ENCODE measurements at places on chromosomes 12 and 14.

GRCh38 chr12:89504560-89505346, 19.8 kb downstream of the GALNT4 start:
- no peak for DNase-seq

DNA sequence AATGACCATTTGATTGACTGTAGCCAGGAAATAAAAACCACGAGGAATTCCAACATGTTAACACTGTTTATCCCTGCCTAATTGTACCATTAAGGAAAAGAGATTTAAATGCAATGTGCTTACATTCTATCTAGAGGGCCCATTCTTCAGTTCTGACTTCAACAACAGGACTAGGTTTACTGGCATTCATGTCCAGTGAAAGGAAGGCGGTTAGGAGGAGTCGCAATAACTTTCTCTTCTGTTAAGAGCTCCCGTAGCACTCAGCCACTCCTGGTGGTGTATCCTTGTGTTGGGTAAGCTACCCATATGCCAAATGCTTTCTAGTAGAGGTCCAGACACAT, 154.7 kb downstream of the STXBP6 start:
- no peak for DNase-seq

GRCh38 chr12:58576081-58576480, 344.2 kb downstream of the LRIG3 start:
- no peak for DNase-seq

- no peak for DNase-seq
Measured at GRCh38 chr14:46973295-46973694, 321.7 kb upstream of the RPL10L start.

GRCh38 chr14:70086685-70087379, 101.9 kb downstream of the SLC8A3 start:
- no peak for DNase-seq

- no peak for DNase-seq
Measured at GRCh38 chr14:78933948-78934524, 763.9 kb downstream of the NRXN3 start.

All from stimulated activated CD8-positive, alpha-beta memory T cell treated with anti-CD3 and anti-CD28 coated beads, Interleukin-7, amount 100 ng/mL, for 24 hours (primary cell).